ENCODE measurements at places on chromosomes 11 and 22.
A peak's percentile ranks its signal among the peaks of the same experiment; 100 is the strongest.

DNA sequence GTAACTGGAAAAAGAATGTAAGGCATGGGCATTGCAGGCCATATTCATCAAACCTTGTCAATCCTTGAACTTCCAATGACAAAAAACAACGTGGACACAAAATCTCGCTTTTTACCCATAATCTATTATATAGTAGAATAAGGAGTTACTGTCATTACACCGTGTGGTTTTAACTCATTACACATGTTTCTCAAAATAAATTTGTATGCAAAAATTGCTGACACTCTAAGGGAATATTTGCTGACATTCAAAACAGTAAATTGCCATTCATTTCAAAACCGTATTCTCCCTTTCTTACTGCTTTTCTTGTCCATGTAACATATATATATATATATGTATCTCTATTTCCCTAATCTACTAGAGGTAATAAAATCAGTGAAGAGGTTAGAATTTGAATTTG, 33.4 kb downstream of the CDON start:
- DNase-seq: no peak

- DNase-seq: peak; percentile 14
Measured at GRCh38 chr11:122107566-122107965, 8.4 kb downstream of the BLID start.

GRCh38 chr22:34414467-34415440, 494.5 kb upstream of the LARGE1 start:
- peak; percentile 12 for DNase-seq

DNA sequence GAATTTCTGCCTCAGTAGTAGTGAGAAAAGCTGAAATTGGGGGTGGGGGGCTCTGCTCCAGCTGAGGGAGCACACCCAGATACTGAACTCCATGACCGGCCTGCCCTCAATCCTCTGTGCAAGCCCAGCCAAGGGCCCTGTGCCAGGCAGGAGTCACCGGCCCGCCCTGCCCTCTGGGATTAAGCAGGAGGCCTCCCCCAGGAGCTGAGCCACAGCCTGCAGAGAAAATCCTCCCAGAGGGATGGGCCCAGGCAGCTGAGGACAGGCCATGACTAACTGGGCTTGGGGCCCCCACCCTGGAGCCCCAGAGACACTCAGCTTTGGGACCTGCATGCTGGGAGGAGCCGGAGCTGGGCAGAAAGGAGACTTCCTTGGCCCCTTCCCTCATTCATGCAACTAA, 48.8 kb downstream of the MN1 start:
- no peak for DNase-seq

GRCh38 chr22:46201059-46201757, 48.9 kb downstream of the CDPF1 start:
- DNase-seq: no peak

- no peak for DNase-seq
Measured at GRCh38 chr22:19530751-19531150, 6.5 kb upstream of the CLDN5 start.

DNA sequence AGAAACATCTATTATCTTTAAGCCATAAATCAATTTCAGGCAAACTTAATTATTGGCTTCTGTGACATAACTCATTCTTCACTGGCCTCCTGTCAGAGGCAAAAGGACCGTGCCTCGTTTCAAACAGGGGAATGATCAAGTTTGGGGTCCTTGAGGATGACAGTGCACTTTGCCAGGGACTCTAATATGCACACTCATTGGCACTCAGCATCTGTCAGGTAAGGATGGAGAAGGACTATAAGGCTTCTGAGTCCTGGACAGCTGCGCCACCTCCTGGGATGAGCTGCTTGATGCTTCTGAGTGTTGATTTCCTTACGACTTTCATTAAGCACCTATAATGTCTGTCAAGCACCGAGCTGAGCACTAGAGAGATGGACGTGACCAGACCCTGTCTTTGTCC, 20.2 kb downstream of the BPIFC start:
- DNase-seq: no peak

DNA sequence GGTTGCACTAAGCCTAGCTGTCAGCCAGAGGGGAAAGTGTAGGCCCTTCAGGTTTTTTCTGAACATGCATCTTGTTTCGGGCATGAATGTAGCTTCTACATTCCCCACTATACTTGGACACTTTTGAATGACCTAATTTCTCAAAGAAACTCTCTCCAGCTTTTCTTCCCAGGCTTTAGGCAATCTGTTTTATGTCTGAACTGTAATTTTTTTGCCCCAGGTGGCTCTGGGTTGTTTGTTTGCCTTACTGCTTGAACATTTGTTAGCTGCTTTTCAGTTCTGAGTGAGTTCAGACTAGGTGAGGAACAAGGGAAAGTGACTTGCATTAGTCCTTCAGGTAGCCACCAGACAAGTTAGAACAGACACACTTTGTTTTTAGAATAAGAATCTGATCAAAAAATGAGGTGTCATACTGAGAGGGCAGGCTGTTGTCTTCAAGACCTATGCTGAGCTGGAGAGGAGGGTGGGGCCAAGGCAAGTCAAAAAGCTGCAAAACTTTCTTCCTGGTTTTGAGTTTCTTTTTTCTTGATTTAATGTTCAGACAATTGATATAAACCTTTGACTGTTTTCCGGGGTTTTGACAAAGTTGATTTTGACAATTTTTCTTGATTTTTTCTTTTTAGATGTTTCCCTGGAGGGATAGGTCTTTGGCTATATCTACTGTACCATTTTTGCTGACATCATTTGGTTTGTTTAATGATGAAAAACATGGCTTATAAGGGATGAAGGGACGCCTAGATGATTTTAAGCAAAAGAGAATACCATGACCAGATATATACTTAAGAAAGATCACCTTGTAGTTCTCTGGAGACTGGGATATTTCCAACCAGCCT, 182.8 kb downstream of the WNT11 start:
- no peak for DNase-seq

- no peak for DNase-seq
Measured at GRCh38 chr11:114259124-114259526, 37.1 kb upstream of the NNMT start.

DNA sequence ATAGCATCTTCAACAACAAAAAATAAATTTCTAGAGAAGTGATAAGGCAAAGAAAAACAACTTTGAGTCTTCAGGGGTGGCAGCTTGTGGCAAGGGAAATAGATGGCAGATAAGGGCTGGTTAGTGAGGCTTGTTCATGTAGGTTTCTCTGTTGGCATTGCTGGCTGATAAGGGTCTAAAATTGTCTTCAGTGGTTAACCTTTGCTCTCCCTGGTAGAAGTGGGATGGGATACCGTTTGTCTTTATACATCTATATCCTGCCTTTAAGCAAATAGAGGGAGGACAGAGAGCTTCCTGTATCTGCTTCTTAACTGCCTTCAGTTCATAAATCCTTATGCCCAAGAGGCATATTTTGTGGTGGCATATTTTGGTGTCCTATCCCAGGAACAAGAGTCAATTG, 57.1 kb downstream of the TRAF6 start:
- no peak for DNase-seq

- DNase-seq: no peak
Measured at GRCh38 chr11:64537876-64538275, 53.1 kb upstream of the SLC22A12 start.
